ENCODE measurements at places on chromosomes 2 and 18. TPM values are rescaled to one million over a fixed set of nuclear protein-coding genes. Genes with fewer than 3 reads are reported as not detected.

DNA sequence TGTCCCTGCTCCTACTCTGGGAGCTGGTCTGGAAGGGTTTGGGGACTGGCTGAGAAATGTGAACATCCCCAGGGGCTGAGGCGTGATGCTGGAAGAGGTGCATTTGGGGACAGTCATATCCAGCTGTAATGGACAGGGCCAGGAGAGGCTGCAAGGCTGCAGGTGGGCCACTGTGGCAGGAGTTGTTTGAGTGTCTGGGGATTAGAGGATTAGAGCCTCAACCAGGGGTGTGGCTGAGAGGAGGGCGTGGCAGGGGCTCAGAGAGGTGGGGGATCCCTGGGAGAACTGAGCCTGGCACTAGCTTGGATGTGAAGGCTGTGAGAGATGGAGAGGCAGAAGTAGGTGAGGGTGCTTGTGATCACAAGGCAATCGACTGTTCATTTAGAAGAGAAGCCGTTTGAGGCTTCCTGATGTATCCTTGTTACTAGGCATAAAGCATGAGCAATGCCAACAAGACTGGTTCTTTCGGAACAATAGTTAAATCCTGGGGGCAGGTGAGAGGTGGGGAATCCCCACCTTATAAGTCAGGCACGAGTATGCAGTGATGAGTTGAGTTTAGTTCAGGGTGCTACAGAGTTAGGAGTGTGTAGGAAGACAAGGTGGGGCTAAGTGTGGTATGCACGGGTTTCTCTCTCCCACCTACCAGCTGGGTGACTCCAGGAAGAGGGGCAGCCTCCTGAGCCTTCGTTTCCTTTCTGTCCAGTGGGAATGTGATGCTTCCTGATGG, 31.9 kb downstream of the SH3RF3 start:
- DNase-seq: no peak

GRCh38 chr18:63079114-63079513, 240.5 kb downstream of the BCL2 start:
- DNase-seq: no peak

DNA sequence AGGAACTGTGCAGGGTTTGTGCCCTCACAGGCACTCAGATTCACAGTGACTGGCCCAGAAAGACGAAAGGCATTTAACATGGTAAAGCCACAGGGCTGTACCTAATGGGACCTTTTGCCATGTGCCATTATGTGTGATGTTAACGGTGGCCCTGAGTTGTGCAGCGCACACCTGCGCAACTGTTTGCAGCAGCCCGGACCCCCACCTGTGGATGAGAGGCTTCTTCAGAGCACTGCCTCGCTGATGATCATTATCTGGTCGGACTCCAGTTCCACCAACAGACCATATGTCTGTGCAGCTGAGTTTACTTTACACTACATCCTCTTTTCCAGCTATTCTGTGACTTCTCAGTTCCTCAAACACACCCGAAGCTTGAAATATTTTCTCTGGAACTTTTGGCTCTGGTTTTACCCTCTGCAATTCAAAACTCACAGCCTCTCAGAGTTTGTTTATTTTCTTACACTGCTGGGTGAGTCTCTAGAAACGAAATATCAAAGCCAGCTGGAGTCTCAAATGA, 35.6 kb upstream of the UBE2F start:
- DNase-seq: no peak

DNA sequence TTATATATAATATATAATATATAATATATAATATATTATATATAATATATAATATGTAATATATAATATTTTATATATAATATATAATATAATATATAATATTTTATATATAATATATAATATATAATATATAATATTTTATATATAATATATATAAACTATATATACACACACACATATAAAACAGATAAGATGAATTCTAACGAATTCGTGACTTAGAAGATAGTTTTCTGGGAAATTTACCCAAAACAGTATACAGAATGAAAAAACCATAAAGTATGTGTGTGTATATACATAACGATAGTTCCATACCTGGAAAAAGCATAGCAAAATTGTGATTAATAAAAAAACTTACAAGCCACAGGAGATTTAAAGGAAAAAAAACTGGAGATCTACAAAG, 80.6 kb downstream of the THADA start:
- no peak for DNase-seq

DNA sequence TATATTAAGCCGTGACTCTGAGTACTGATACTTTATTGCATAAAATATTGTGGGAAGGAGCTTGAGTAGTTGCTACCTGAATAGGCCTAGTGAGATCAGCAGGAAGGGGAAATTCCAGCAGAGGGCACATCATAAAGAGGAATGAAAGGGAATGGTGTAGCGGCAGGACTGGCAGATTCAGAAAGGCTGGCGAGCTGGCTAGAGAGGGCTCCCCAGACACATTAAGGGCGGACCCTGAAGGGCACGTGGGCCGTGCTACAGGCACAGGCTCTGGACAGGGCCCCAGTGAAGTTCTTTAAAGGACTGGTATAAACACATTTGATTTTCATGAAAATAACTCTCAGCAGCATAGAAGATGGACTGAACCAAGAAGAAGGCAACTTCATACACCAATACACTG, 43.0 kb downstream of the PTPN2 start:
- no peak for DNase-seq

- DNase-seq: no peak
These were observed 776.1 kb upstream of the ID2 start for GRCh38 chr2:7905756-7906155.

- DNase-seq: no peak
These were observed 154.9 kb downstream of the CTIF start for GRCh38 chr18:48693625-48694262.

DNA sequence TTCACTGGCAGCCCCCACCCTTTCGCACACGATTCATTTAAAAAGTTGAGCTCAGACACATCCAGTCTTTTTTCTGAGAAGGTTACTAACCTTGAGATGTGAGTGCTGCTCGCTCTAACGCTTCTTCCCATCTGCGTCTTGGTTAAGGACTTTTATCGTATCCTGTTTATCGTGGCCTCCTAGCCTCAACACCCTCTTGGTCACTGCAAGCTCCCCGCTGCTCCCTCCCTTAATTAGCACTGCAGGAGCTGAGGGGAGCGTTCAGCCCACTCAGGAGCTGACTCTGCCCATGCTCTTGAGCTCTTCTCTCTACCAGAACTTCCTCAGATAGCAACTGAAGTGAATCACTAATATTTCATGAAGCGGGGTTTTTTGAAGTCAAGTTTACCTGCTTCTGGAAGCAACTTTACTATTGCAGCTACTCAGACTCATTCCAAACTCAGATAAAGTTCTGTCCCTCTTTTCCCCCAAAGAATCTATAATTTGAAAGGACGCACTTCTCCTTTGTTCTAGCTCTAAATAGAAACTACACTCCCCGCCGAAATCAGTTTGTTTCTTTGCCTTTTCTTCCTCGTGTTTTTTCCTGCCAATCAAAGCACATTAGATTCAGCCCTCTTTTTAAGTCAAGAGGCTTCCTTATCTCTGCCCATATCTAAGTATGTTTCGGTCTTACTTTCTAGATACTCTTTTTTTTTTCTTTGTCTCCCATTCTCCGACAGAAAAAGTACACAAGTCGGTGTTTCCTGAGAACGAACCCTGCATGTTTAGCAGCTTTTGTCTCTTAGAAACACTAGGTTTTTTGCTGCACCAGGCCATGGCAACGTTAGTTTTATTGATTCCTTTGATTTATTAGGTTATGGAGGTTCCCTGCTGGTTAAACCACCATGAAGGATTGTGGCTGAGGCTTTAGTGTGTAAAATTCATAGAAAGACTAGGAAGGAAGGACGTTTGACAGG, 9.3 kb upstream of the CD226 start:
- no peak for DNase-seq

GRCh38 chr2:64114063-64114911, 29.9 kb downstream of the PELI1 start:
- no peak for DNase-seq

GRCh38 chr2:19846030-19846429, 55.8 kb downstream of the TTC32 start:
- no peak for DNase-seq

GRCh38 chr18:36298126-36298741, 721 bp downstream of the FHOD3 start:
- DNase-seq: no peak

DNA sequence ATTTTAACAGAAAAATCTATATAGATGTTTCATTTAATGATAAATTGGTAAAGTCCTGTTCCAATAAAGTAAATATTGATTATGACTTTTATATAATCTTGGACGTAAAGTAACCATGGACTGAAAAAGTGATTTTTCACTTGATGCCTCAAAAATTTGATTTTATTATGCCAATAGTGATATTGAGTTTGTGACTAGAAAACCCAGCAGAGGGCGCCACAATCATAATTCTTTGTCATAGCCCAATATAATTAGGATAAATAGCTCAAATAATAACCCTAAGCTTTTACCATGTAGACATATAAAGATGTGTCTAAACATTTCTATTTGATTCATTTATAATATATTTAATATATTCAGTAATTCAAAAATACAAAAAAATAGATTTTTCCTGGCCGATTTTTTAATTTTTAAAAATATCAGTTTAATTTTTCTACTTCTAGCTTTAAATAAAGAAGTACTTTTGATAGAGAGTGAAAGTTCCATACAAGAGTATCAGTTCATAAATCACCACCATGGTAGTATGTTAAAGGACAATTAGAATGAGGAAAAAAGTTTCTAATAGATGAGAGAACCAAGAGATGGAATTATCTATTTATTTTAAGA, 30.7 kb downstream of the CAMKMT start:
- peak; percentile 60 for DNase-seq

- peak; percentile 4 for DNase-seq
These were observed 62.1 kb downstream of the LBH start for GRCh38 chr2:30293303-30293921.

- DNase-seq: peak; percentile 25
These were observed 68.0 kb downstream of the KLHL29 start for GRCh38 chr2:23452853-23453420.

DNA sequence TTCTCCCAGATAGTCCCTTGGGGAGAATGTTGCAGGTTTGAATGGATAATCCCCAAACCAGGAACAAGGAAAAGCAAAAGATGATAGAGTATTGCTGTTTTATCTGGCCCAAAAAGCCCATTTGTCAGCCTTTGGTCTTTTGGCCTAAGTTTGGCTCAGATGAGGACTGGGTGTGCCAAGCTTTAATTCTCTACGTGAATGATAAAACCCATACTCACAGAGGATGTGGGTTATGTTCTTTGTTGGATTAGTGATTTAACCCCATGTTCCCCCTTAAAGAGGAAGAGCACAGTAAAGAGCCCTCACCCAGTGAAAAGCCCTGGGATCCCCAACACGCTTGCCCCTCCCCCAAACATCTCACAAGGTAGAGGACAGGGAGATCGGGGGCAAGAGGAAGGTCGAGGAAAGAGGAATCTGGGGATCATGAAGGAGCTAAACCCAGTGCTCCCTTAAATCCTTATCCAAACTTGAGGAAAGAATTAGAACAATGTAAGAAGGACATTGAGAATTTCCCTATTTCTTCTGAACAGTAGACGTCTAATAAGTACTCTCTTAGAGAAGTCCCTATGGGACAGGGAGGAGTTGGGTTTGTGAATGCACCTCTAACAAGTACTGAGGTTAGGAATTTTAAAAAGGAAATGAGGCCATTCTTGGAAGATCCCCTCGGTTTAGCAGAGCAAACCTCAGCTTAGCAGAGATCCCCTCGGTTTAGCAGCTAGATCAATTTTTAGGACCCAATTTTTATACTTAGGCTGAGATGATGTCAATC, 105.0 kb downstream of the HIBCH start:
- no peak for DNase-seq

- DNase-seq: no peak
These were observed 90.9 kb downstream of the MYCN start for GRCh38 chr2:16031058-16031847.

GRCh38 chr2:127025359-127026166, 81.4 kb downstream of the BIN1 start:
- DNase-seq: peak; percentile 75

GRCh38 chr2:182447863-182448262, 21.0 kb upstream of the PDE1A start:
- DNase-seq: no peak

DNA sequence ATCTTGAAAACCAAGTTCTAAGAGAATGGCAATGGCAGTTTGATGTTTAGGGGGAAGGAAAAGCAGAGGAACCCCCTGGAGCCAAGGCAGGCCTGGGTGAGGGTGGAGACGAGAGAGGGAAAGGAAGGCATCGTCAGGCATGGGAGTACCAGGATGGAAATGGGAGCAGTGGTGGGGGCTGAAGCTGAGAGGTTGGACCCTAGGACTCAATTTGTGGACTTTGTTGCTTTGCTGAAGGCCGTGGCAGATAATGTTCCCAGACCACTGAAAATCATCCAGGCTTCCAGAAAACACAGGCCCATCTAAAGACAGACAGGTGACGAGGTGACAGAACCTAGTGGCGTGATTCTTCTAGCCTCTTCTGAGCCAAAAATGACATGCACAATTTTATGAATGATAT, 4.9 kb downstream of the NPAS2 start:
- DNase-seq: no peak

DNA sequence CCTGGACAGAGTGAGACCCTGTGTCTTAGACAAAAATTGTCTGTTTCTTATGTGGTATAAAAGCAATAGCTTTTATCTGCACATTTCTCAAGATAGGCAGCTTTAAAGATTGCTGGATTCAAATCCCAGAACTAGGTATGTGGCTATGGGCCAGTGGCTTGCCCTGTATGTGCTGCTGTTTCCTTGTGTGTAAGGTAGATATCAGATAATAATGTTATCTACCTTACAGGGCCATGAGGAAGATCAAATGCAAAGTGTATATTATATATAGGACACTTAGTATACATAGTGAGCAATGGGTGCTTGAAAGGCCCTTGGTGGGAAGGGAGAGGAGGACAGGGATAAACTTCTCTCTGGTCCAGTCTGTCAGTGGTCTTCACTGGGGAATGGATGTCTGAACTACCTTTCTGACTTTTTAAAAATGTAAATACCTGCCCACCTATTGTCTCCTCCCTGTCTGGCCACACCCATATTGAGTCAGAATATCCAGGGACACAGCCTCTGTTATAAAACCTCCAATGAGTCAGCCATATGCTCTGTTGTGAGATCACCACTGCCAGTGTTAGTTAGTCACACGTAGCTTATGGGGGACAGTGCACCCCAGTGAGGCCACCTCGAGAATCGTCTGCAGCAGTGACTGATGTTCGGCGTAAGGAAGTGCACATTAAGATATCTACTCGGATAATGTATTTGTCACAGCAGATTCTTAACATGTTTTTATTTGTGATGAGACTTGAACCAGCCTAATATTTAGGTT, 383.4 kb downstream of the PTPRM start:
- DNase-seq: peak; percentile 30

- DNase-seq: no peak
These were observed 9.5 kb downstream of the BIN1 start for GRCh38 chr2:127097471-127097765.

DCDC2C gene
- total RNA-seq: not detected

PRSS56 gene
- not detected for total RNA-seq

KCNS3 gene
- 1.3 TPM for total RNA-seq

MATN3 gene
- 0.91 TPM for total RNA-seq

CCL20 gene
- total RNA-seq: not detected

CRYBA2 gene
- total RNA-seq: 5.6 TPM

TNFAIP6 gene
- not detected for total RNA-seq

UGT1A4 gene
- not detected for total RNA-seq

PTPRN gene
- total RNA-seq: 106 TPM
